Progenitor cell of endocrine pancreas (in vitro differentiated cells): ENCODE measurements at places on chromosomes 5 and 9.

DNA sequence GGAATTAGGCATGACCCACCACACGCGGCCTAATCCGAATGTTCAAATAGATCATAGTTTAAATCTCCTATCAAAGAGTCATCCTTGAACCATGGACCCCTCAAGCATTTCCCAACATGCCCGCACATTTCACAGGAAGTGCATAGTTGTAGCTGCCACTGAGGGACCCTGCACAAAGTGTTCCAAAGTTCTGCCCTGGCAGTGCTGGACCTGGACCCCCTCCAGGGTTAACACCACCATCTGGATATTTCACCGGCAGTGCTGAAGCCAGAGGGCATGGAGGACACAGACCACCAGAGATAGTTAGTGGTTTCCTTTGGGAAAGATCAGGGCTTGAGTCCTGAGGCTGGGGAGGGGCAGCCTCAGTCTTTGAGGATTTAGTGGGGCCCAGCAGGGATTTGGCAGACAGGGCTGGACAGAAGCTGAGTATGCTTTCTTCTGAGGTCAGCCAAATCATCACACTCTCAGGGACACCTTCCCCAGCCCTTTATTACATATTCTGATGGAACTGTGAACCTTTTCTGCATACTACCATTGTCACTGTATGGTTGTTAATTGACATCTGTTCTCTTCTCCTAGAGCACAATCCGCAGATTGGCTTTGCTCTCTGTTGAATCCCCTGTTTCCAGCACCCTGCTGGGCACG is 143.6 kb upstream of the EFNA5 start:
- DNase-seq = no peak

DNA sequence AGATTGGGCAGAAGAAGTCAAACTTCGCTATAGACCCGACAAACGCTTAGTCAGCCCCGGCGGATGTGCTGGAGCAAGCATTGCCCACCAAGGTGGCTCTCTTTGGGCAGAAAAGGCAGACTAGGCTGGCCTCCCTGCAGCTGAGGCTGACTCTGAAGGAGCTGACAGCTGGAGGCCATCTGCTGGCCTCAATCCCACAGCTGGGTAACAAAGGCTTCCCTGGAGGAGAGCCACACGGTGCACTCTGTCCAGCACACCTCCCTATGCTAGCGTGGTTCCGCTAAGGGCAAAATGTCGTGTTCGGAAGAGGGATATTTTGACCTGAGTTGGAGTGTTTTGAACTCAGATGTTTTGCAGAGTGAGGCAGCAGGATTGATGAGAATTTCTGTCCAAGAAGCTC is 103.5 kb upstream of the PTCH1 start:
- DNase-seq = no peak

DNA sequence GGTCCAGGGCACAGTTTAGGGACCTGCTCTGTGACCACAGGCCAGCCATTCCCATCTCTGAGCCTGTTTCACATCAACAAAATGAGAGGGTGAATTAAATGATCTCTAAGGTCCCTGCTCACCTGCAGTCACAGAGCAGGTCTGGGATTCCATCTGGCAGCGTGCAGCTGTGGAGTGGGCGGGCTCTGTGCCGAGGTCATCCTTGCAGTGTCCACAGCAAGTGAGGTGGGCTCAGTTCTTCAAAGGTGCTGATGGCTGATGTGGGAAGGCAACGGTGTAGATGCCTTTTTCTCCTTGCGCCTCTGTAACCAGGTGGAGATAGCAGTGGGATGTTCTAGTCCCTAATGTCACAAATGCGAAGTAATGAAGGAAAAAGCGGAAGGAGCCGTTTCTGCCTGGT is 11.9 kb downstream of the OR2V1 start:
- DNase-seq = no peak

DNA sequence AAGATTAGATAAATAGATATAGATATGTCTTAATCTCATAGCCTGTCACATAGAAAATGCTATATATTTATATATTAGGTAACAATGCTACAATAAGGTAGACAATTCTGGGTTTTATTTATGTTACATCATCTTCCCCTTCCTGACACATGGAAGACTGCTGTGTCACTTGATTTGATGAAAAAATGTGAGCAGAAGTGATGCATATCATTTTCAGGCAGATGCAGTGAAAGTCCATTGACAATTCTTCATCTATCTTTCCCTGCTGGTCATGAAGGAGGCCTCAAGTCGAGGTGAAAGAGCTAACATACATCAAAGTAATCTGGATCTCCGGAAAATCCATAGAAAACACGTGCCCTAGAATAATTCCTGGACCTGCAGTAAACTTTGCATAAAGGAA is 57.8 kb upstream of the CHD1 start:
- no peak for DNase-seq

DNA sequence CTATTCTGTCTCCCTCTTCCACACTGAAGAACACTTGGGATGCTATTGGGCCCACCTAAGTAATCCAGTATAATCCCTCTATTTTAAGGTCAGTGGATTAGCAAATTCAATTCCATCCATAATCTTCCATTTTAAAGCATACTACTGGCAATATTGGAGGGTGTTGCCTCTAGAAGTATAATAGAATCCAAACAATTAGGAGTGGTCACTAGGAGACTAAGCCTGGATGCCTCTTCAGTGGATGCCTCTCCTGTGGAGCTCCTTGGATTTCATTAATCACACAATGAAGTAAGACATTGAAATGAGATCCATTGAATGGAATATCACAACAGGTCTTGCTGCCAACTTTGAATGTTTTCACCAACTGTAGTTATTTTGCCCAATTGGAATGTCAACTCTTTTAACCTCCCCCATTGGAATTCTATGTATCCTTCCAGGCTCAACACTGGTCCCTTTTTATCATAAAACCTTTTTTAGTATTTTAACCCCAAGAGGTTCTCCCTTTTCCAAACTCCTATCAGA is 311.6 kb downstream of the PLK2 start:
- no peak for DNase-seq

GRCh38 chr5:101686536-101687157 is 609.4 kb downstream of the SLCO4C1 start:
- no peak for DNase-seq

DNA sequence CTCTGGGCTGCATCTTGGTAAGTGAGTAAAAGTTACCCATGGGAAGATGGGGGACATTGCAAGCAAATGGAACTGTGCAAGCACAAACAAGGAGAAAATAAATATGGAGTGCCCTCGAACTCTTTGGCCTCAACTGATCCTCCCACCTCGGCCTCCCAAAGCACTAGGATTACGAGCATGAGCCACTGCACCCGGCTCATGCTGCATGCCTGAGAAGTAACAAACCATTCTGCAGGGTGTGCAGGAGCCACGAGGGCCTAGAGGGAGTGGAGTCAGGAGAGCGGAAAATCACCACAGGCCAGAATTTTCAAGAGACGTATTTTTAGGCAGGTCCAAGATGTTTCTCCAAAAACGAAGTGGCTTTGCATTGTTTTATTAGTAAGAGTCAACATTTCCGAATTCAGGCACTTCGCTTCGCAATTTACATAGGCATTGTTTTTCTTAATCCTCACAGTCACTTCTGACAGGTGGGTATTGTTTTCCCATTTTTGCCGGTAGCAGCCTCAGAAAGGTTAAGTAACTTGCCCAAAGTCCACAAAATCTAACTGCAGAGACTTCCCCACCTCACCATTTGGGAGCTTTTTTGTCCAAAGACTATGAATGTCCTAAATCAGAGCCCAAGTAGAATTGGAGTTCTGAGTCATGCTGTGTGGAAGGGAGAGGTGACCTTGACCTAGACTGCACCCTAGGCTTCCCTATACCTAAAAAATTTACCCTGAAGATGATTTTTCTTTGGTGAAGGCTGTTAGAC is 230.2 kb downstream of the NR3C1 start:
- DNase-seq = no peak

- no peak for DNase-seq
Measured at GRCh38 chr9:81074221-81074620, 615.1 kb downstream of the TLE1 start.

GRCh38 chr5:178210073-178210535 is 5.8 kb downstream of the HNRNPAB start:
- no peak for DNase-seq

GRCh38 chr5:159337016-159337955 is 7.0 kb upstream of the IL12B start:
- no peak for DNase-seq

- no peak for DNase-seq
Measured at GRCh38 chr5:41156739-41157138, 56.6 kb downstream of the C6 start.

DNA sequence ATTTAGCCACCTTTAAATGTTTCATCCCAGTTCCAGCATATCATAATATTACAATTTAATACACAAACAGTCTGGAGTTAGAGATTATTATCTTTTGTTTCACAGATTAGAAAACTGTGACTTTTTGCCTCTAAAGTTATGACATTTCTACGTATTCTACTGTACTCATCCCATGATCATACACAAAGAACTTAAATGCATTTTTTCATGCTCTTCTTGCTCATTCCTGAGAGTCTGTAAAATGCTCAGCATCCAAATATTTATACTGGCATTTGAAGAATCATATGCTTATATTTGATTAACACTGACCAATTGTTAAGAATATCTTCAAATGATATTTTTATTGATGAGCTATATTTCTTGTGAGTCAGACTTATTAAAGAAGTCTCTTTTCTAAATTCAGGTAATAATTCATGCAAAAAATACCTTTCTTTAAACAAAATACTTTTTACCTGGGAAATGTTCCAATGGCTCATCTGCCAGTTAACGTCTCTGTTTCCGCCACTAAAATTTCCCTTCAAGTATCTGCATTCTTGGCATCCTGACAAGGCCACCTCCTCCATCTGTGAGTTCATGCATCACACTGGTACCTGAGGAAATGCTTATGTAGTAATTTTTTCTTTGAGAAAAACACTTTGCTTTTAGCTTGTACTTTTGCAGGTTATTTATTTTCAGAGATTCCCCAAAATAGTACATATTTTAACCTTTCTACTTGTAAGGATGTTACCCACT is 139.6 kb upstream of the RASA1 start:
- DNase-seq = no peak

- no peak for DNase-seq
Measured at GRCh38 chr9:89993678-89994630, 389.1 kb downstream of the GADD45G start.
